LHCN-M2 (cell line): ENCODE measurements at places on chromosomes 5 and 9. TPM values are rescaled to one million over a fixed set of nuclear protein-coding genes. Genes with fewer than 3 reads are reported as not detected.

Gene DDX4
- not detected in 2 replicates for total RNA-seq

Gene ATP10B
- not detected in 2 replicates for total RNA-seq

Gene IL7R
- total RNA-seq, result 6.7 and 7.3 TPM in 2 replicates

Gene ECPAS
- 47.6 and 48.5 TPM in 2 replicates for total RNA-seq

Gene ECSCR
- total RNA-seq, result 0.19 and 0.40 TPM in 2 replicates

Gene HAVCR1
- not detected in 2 replicates for total RNA-seq

Gene SMIM27
- total RNA-seq, result 4.4 and 5.1 TPM in 2 replicates

Gene FGFR4
- total RNA-seq, result 29.3 and 56.0 TPM in 2 replicates

Gene PLAC8L1
- not detected in 2 replicates for total RNA-seq

Gene PTGES
- total RNA-seq, result 0.34 and 0.64 TPM in 2 replicates

Gene ARL14EPL
- total RNA-seq, result 0.40 TPM in 1 of 2 replicates, not detected in the other

Gene ESM1
- total RNA-seq, result 0.98 and 6.7 TPM in 2 replicates

Gene SLC25A2
- total RNA-seq, result 0.17 TPM in 1 of 2 replicates, not detected in the other

Gene C5orf22
- 25.7 and 34.2 TPM in 2 replicates for total RNA-seq

Gene GAS1
- total RNA-seq, result 159 TPM in 2 replicates

Gene EFNA5
- total RNA-seq, result 7.2 and 13.1 TPM in 2 replicates

Gene ADRB2
- 4.1 and 4.8 TPM in 2 replicates for total RNA-seq

Gene LSM11
- total RNA-seq, result 5.6 and 5.9 TPM in 2 replicates

Gene LHX6
- total RNA-seq, result 0.06 TPM in 1 of 2 replicates, not detected in the other

Gene F2RL1
- 0.06 and 0.19 TPM in 2 replicates for total RNA-seq
